ENCODE measurements at places on chromosomes 11 and 22.
A peak's percentile ranks its signal among the peaks of the same experiment; 100 is the strongest.

- no peak for DNase-seq
Observed at GRCh38 chr11:70742553-70743291, 344.4 kb downstream of the CTTN start.

DNA sequence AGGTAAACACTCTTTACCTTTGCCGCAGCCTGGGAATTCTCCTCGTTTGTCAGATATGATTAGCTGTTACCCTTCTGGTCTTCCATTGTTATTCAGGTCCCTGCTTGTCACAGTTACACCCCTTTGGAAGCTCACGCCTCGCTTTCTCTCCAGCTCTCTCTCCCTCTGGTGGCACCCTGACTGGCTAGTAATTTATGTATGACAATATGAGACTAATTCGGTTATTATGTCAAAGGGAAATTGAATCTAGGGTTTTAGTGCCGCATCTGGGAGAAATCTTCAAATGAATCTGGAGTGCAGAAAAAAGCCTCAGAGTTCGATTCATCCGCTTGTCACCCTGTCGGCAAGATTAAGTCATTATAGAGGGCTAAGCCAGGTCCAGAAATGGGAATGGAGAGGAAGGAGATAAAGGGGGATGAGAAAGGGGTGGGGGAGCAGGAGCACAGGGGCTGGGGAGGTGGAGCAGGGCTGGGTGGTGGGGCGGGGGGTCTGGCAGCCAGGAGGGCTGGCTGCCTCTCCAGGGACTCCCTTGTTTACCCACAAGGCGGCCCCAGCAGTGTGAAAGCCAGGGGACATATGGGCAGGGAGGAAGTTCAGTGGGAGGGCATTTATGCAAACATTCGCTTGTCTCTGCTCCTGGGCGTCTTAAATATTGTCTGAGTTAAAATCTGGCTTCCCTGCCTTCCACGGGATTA, 179.0 kb upstream of the NECTIN1 start:
- peak; percentile 33 for DNase-seq

DNA sequence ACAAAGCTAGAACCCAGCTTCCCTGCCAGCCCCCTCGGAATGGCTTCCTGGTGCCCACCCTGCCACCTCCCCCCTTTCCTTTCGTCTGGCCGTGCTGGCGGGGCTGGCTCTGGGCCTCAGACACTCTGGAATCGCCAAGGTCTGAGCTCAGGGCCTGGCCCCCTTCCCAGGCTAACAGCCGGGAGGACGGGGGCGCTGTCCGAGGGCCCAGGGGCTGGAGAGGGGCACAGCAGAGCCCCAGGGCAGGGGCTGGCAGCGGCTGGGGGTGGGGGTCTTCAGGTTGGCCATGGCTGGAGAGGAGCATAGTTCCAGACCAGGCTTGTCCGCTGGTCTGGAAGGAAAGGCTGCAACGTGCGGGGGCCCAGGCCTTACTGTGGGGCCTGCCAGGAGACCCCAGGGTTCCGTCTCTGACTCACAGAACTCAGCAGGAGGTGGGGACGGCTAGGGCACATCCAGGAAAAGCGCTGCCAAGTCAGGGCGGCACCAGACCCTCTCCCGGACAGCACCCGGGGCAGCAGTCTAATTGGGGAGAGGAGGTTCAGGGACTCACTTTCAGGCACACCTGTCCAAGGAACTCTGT, 861 bp upstream of the LTBP3 start:
- no peak for DNase-seq

DNA sequence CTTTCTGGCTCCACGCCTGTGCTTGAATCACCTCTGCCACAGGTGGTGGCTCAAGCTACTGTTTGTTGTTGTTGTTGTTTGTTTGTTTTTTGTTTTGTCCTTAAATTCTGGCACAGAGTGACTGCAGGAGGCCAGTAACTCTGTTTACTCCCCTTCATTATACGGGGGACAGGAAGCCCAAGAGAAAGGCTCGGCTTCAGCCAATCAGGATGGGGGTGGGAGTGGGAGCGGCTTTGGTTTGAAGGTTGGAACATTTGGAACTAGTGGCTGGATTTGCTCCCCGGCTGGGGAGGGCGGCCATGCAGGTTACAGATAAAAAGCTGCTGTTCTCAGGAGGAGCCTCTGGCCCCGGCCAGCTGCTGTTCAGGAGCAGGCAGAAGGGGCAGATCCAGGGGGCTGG, 19.7 kb upstream of the CABP2 start:
- DNase-seq: no peak

GRCh38 chr11:66011785-66012303, at the start of gene CST6:
Gene CST6 (plus strand): TSS chr11:66012008. CDS start chr11:66012045, 37 bp downstream.
- DNase-seq: no peak

DNA sequence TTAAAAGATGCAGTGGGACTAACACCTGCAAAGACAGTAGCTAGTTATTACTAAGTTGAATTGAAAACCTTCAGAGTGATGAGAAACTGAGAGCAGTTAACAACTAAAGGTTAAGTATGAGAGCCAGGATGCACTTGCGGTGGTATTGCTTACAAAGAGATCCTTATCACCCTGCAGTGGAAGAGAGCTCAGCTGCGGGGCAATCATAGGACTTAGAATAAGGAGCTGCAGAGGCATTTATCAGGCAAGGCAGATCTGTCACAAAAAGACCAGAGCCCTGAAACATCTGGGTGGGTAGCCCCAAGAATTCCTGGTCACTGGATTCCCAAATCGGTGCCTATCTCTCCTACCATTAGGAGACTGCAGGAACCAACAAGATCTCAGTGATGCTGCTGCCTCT, 34.3 kb upstream of the CFAP300 start:
- no peak for DNase-seq

DNA sequence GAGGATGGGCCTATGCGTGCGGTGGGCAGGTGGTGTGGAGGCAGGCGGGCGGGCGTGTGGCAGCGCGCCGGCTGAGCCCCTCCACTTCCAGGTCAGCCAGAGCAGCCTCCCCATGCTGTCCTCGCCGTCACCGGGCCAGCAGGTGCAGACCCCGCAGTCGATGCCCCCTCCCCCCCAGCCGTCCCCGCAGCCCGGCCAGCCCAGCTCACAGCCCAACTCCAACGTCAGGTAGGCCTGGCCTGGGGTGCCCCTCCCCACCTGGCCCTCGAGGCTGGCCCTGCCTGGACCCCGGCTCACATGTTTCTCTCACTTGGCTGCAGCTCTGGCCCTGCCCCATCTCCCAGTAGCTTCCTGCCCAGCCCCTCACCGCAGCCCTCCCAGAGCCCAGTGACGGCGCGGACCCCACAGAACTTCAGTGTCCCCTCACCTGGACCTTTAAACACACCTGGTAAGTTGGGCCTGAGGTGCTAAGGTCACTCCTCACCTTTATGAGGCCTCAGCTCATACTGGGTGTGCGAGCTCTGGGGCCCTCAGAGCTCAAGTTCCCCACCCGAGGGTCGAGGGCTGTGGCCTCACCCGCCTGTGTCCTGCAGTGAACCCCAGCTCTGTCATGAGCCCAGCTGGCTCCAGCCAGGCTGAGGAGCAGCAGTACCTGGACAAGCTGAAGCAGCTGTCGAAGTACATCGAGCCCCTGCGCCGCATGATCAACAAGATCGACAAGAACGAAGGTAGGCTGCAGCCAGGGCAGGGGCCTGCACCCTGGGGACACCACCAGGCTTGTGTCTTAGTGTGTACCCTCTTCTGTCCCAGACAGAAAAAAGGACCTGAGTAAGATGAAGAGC, 75.3 kb downstream of the MED15 start:
- DNase-seq: no peak

DNA sequence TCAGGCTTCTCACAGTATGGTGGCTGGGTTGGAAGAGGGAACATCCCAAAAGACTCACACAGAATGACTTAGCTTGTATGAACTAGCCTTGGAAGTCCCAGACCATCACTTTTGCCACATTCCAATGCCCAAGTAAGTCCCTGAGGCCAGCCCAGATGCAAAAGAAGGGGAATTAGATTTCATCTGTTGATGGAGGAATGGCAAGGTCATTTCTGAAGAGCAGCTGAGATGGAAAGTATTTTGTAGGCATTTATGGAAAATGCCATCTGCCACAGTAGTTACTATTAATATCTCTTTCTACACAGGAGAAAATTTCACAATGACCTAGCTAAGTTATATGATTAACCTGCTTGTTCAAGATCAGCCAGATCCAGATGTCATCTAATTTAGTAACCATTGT, 58.8 kb downstream of the ENDOD1 start:
- no peak for DNase-seq

GRCh38 chr11:121449626-121450025, 2.5 kb upstream of the SORL1 start:
- DNase-seq: no peak

DNA sequence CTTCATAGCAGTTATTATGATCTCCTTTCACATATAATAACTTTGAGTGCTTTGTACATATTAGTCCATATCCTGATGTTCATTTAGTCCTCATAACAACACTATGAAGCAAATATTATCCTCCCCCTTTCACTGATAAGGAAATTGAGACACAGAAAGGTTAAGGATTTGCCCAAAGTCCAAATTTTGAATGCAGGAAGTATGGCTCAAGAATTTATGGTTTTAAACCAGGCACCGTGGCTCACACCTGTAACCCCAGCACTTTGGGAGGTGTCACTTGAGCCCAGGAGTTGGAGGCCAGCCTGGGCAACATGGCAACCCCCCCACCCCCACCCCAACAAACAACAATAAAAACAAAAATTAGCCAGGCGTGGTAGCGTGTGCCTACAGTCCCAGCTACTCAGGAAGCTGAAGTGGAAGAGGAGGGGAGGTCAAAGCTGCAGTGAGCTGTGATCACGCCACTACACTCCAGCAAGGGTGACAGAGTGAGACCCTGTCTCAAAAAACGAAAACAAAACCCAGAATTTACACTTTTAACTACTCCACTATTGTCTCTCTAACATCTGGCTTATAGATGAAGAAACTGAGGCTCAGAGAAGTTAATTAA, 8.6 kb downstream of the CCDC34 start:
- no peak for DNase-seq

DNA sequence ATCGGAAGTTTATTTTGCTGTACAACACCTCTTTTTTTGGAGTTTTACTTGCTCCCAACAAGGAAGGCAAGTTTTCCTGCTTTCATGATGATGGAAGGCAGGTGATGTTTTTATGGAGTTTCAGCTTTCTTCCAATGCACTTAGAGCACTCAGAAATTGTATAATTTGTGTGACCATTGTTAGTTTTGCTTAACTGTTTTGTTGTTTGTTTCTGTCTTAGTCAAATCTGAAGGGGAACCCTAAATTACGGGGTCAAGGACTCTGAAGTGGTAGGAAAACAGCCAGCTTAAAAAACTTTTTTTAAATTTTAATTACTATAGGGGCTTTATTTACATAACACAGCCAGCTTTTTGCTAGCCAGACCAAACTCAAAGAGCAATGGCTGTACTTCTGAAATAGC, 14.7 kb downstream of the APOL6 start:
- DNase-seq: no peak

DNA sequence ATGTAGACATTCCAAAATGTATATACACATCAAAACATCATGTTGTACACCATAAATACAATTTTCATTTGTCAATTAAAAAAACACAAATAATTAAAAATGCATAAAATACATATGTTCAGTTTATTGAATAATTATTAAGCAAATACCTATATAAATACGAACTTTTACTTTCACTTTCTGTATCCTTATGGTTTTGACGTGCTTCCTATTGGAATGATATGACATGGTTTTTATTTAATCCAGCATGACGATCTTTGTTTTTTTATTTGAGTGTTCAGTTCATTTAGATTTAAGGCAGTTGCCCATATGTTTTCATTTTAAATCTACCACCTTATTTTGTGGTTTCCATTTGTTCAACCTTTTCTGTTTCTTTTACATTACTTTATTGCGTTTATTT, 198.3 kb upstream of the PLET1 start:
- no peak for DNase-seq

DNA sequence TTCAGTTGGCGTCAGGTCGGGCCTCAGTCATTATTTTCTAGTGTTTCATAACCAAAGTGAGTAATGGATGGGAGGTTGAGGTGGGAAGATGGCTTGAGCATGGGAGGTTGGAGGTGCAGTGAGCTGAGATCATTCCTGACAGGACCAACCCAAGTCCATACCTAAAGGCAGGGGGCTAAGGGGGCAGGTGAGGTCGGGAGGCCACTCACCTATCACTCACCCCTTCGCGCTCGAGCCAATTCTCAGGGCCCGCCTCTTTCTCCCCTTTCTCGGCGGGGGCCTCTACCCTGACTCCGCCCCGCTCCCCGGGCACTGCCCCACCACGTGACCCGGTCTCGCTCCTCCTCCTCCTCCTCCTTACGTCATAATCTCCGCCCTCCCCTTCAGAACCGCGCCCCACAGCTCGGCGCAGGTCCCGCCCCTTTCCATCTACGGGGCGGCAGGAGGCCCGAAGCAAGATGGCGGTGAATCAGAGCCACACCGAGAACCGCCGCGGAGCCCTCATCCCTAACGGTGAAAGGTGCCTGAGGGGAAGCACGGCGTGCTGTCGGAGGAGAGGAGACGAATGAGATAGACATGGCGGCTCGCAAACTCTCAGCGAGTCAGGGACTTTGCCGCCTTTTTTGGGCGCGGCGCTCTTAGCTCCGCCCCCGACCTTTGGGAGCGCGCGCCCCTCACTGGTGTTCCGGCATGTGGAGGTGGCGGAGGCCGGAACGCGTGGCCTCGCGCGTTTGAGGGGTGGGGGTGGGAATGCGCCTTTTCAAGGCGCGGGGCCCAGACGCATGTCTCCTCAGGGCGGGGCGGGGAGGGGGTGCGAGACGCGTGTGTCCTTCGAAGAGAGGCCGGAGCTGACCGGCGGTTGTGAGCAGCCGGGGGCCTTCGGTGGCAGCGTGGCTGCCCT, at the start of gene WBP2NL:
TSS of gene WBP2NL (plus strand) at position 428 of the 901 bp plus-strand sequence. CDS start at position 459, 31 bp downstream.
- no peak for DNase-seq

GRCh38 chr22:35661464-35661863, 13.2 kb downstream of the APOL6 start:
- no peak for DNase-seq

DNA sequence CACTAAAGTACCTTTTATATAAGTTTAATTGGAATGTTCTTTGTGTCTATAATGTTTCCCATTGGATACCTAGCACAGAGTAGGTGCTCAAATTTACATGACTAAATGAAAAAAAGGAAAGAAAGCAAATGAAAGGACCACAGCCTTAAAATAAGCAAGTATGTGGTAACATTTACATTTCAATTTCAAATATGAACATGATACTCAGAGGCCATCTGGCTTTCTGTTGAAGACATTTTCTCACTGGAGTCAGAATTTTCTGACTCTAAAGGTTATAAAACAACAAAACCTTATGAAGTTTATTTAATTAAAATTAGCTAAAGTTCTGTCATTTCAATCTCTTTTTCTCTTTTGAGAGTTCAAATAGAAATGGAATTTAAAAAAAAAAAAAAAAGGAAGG, 904 bp upstream of the ANGPTL5 start:
- no peak for DNase-seq

GRCh38 chr11:69852056-69852455, 32.8 kb upstream of the FGF3 start:
- no peak for DNase-seq

DNA sequence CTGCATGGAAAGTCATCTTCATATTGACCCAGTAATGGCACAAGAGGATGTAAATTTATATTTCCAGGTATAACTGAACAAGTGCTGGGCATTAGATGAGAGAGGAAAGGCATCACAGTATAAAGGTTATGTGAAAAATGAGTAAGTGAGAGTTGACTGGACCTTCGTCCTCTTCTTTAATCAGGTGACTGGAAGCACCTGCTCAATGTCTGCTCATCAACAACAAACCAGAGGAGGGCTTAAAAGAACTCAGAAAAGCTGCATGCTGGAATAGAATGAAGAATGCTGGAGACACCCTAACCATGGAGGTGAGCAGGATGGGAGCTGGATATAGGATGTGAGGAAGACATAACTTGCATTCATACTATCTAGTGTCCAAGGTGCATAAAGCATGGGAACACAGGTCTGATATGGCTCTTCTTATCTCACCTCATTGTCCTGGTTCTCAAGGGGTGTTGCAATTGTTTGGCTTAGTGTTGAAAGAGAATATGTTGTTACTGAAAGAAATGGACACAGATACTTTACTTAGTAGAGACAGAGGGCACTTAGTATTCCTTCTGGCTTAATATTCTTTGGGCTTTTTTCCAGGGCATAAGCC, 7.3 kb upstream of the SLC22A9 start:
- DNase-seq: no peak
